Neural progenitor cell (in vitro differentiated cells): ENCODE measurements at places on chromosomes 12 and 14.
A peak's percentile ranks its signal among the peaks of the same experiment; 100 is the strongest.

DNA sequence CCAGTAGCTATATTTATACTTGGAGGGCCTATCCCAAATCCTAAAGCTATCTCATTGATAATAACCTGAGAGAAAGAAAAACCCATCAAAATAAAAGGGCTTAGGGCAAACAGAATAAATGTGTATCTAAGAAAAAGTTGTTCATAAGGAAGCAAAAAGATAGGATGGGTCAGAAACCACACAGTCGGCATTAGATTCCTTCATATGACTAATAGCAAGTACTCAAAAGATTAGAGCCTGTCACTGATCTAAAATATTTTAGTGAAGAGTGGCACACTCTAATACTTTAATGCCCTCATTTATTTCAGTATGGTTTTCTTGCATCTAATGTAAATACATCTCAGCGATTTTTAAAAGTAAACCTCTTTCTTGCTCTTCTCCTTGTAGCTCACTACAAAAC is 17.1 kb upstream of the NAV3 start:
- no peak for DNase-seq

GRCh38 chr14:101357038-101357437 is 204.3 kb upstream of the DIO3 start:
- no peak for DNase-seq

DNA sequence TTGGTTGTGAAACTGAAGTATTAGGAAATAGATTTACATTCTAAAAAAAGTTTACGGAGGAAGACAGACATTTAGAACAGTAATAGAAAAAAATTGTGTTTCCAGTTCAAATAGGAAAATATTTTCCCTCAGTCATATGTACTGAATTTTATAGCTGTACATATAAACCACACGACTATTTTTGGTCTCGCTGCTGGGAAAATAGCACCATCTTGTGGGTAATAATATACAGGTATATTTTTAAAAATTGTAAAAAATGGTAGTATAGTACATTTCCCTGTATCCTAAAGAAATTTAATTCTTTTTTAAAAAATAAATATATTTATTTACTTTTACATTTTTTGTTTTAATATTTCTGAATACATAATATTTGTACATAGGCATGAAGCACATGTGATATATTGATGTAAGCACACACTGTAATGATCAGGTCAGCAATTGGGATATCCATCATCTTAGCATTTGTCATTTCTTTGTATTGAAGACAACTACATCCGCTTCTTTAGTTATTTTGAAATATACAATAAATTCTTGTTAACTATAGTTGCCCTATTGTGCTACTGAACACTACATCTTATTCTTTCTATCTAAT is 168.6 kb downstream of the ALX1 start:
- DNase-seq = no peak

DNA sequence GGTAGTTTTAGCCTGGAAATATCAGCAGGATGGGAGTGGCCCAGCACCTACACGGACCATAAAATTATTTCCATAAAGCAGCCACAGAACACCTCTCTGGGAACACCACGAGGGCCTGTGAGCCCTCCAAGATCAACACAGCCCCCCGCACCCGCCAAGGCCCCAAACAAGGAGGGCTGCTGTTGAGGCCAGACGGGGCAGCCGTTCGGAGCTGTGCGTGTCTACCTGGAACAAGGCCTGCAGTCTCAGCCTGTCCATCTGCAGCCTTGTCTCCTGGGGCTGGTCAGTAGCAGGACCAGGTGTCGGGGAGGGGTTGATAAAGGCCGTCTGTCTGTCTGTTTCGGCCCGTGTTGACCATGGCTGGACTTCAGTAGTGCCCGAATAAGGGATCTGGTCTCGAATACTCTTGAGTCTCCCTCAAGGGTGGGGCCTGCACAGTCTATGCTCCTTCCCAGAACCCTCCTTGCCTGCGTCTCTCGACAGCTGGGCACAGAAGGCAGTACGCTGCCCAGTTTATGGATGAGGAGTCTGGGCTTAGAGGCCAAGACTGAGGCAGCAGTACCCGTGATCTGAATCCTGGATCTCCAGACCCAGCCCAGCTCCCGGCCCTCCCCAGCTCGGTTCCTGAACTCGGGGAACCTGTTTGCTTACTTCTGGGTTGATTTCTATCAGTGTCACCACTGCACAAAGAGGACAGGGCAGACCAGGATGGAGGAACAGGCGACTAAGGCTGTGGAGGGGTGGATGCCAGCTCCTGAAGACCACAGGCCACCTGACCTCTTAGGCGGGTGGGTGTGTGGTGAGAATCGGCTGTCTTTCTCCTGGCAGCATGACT is 23.1 kb upstream of the DLK1 start:
- DNase-seq = no peak

DNA sequence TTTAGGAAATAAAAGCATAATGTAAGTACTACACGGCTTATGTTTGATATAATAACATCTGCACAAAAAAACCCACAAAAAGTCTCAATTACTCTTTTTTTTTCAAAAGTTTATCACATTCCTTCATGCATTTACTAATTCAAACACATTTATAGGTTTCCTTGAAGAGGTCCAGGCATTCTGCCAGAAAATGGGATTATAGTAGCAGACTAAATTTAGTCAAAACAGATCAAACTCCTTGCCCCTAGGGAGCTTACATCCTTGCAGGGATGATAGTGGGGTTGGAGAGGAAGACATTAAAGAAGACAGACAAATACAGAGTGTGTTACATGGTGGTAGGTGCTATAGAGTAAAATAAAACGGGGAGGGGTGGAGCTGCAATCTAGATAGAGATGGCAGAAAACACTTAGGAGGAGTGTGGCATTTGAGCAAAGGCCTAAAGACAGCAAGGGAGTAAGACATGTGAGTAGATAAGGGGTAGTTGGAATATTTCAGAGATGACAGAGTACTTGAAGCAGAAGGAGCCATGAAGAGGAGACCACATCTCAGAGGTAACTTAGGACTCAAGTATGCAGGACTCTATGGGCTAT is 266.9 kb downstream of the PPFIA2 start:
- DNase-seq = no peak

- DNase-seq = no peak
Measured at GRCh38 chr12:19048943-19049342, 80.6 kb upstream of the PLEKHA5 start.

DNA sequence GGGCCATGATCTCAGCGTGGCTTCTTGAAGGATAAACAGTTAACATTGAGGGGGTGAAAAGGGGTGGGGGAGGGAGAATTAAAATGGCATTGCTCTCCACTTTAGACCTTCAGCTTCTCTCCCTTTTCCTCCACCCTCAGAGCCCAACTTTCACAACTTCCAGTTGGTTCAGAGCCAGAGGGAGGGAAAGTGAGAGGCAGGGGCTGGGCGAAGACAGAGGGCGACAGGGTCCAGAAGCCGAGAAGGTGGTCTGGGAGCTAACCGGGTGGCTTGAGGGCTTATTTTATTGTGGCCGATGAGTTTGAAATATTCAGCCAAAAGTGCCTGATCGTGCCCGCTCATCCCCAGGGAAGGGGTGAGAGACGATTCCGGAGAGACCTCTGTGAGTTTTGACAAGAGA is 4.1 kb downstream of the BMP4 start:
- DNase-seq = peak; percentile 23

DNA sequence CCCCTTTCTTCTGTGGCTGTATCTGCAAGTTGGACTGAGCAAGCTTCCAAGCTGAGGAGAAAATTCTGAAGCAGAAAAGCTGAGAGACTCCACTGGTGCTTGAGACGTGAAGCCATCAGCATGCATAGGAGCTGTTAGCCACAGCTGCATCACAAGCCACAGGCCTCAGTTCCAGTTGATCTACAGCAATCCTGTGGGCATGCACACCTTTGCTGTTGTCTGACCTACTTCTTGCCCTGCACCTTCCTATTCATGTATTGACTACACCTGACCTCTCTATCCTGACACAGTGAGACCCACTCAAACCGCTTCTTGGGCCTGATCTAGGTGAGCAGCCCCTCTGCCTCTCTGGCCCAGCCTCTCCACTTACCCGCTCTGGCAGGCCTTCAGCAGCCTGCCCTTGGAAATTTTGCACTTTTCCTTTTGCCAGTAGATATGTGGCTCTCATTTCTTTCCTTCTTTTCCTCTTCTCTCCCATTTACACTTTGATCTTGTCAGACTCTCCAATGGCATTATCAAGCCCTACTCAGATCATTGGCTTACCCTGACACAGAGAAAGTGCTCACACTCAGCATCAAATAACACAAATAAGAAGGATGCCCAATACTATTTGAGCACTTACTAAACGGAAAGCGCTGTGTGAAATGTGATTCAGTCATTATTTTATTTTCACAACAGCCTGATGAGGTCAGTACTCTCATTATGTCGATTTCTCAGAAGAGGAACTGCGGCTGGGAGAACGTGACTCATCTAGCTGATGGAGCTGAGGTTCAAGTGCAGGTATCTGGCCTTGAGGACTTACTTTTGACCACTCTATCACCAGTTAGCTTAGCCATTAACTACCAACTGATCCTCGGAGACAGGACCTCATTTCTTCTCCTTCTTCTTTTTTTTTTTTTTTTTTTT is 21.9 kb upstream of the PTGR2 start:
- no peak for DNase-seq

GRCh38 chr12:78793491-78793890 is 71.1 kb upstream of the SYT1 start:
- no peak for DNase-seq

DNA sequence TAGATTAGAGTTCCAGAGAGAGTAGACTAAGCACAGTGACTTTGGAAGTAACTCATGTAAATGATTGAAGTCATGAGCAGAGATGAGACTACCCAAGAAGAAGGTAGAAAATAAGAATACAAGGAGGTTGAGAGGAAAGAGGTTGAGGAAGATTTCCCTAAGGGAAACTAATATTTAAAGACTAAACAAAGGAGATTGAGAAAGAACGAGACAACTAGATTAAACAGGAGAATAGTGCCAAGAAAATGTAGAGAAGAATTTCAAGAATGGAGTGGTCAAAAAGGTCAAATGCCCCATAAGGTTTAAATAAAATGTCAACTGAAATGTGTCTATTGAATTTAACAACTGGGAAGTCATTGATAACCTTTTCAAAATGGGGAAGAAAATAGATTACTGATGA is 59.0 kb downstream of the RPS29 start:
- no peak for DNase-seq

- peak; percentile 11 for DNase-seq
Measured at GRCh38 chr14:61145903-61146481, 135.1 kb downstream of the TMEM30B start.

DNA sequence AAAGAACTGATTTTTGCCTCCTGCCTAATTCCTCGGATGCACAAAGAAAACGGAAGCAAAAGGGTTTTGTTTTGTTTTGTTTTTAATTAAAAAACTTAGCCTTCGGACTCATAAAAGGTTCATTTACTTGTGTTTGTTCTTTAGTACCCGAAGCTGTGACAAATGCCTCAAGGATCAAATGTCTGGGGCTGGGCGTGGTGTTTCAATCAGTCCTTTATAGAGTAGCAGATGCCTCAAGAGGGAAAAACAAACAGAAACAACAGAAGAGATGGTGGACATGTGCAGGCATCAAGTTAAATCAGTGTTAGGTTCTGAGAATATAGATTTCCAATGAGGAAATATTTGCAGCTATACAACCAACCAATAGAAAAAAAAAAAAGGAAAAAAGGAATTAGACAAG is 1.6 kb upstream of the WIF1 start:
- peak; percentile 20 for DNase-seq

GRCh38 chr12:76080729-76081415 is 3.6 kb downstream of the NAP1L1 start:
- DNase-seq = peak; percentile 49

DNA sequence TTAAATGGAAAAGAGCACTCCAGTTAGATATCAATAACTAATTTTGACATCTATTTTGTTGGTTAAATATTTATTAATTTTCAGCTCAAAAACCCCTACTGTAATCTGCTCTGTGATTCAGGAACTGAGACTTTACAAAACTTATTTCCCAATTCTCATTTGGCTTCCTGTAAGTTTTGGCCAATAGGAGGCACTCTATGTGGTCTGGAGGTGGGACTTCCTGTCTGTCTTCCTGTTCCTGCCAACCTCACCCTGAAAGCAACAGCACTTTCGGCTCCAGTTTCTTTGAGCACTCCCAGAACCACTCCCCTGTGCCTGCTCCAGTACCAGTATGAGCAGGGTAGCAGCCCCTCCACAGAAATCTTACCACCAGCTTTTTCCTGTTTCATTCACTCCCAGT is 1027.0 kb downstream of the VRK1 start:
- no peak for DNase-seq

DNA sequence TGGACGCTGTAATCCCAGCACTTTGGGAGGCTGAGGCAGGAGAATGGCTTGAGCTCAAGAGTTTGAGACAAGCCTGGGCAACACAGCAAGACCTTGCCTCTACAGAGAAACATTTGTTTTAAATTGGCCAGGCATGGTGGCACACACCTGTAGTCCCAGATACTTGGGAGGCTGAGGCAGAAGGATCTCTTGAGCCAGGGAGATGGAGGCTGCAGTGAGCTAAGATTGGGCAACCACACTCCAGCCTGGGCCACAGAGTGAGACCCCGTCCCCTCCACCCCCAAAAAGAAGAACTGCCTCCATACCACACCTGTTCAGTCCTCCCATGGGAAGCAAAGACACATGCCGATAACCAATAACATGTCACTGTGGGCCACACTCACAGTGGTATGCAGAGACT is 19.2 kb downstream of the CCDC85C start:
- no peak for DNase-seq

GRCh38 chr12:92049403-92049802 is 96.2 kb downstream of the BTG1 start:
- no peak for DNase-seq

- no peak for DNase-seq
Measured at GRCh38 chr12:92604786-92605185, 98.0 kb upstream of the PLEKHG7 start.

DNA sequence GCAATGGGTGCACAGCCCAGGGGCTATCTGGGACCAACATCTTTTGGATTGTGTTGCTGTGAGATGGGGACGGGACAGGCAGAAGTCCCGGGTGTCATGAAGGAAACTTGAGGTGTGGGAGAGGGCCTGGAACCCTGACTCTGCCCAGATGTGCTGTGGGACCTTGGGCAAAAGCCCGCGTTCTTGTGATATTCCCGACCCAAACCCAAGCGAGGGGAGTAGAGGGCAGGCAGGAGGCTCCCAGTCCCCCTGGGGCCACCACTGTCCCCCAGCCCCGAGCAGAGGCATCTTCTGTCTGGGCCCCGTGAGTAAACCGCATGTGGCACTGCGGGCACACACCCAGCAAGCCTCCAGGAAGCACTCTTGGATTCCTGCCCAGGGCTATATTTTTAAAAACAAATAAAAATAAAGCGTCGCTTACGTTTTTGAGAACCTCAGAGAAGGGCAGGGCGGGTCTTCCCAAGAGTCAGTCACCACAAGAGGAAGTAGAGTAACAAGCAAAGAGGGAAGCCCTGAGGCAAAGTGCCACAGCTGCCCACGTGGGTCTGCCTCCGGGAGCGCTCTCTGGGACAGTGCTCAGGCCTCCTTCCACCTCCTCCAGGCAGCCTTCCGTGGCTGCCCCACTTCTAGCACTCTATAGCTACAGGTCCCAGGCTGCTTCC is 39.5 kb downstream of the BEGAIN start:
- no peak for DNase-seq

DNA sequence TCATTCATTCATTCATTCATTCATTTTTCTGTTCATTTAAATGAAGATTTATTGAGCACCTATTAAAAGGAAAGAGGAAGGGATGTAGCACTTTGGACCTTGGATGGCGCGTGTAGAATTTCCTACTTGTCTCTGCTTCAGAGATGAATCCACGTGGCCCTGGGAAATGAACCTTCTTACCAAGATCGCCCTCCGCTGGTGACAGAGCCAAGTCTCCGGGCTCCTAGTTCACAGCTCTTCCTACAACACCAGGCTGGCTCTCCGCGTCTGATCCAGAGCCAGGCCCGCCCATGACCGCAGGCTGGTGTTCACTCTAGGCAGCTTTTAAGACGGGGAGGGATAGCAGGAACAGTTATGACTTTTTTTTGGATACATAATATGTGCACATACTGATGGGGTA is 70.9 kb upstream of the PIWIL1 start:
- peak; percentile 73 for DNase-seq

GRCh38 chr12:12600659-12601058 is 11.0 kb upstream of the CREBL2 start:
- DNase-seq = no peak
